ENCODE measurements at places on chromosomes 5 and 9.

- no peak for DNase-seq
These were observed 66.6 kb downstream of the PCSK5 start for GRCh38 chr9:75957116-75957515.

GRCh38 chr5:40651201-40651600 lies 28.5 kb upstream of the PTGER4 start:
- DNase-seq, result no peak

DNA sequence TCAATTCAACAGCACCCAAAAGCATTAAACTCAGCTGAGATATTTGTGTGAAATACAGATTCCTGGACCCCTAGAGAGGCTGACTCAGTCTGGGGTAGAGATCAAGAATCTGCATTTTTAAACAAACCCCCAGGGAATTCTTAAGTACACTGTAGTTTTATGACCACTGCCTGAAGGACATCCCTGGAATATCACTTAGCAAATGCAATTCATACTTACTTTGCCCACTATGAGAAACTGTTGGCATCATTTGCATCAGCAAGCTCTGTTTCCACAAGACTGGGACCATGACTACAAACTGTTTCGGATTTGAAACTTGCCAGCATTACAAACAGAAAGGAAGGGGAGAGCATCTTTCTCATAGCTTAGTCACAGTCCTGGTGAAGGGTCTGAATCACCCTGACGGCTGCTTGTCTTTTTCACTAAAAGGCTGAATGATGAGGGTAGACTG lies 63.7 kb downstream of the MLLT3 start:
- DNase-seq, result no peak

- DNase-seq, result no peak
These were observed 274.3 kb downstream of the CDH18 start for GRCh38 chr5:19713740-19714139.

All from dorsolateral prefrontal cortex (tissue), 122 donors.